Nucleus accumbens (tissue), 56 donors: ENCODE measurements at places on chromosomes 16 and 17.

- DNase-seq, result no peak
These were observed 8.4 kb upstream of the SLC47A2 start for GRCh38 chr17:19724501-19725420.

GRCh38 chr17:41689497-41690299, 1.0 kb downstream of the EIF1 start:
- DNase-seq, result no peak

GRCh38 chr17:4267402-4267801, 3.6 kb upstream of the ANKFY1 start:
- no peak for DNase-seq

DNA sequence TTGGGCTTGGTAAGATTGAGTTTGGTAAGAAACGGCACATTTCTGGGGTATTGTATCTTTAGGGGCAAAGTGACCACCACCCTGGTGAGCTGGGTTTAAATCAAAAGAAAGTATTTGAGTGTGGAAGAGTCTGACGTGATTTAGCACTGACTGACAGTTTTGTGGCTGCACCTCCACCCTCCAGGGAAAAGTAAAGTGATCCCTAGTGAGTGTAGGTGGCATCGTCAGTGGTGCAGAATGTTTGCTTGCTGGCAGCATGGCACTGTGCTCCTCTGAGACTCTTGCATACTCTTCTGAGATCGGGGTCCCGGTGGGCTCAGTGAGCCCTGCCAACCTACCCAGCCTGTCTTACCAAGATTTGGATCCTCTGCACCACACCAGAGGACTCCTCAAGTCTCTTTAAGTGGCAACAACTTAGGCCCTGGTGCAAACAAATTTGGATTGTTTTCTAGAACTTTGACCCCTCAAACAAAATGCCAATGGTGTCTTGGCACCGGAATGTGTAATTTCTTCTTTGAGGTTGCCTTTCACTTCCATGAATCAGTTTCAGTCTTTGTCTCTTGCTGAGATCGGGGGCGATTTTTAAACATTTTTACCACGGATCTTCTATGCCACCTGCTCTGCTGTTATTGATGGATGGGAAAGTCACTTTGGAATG, 2.8 kb downstream of the PRKCB start:
- no peak for DNase-seq

GRCh38 chr16:14462811-14463210, 167.2 kb downstream of the PARN start:
- DNase-seq, result no peak

- DNase-seq, result no peak
These were observed 130.3 kb downstream of the ZNF778 start for GRCh38 chr16:89347807-89348206.

- no peak for DNase-seq
These were observed 12.0 kb downstream of the CORO7 start for GRCh38 chr16:4404247-4404966.

GRCh38 chr16:69727916-69728270, 1.5 kb upstream of the NQO1 start:
- DNase-seq, result peak; percentile 17

DNA sequence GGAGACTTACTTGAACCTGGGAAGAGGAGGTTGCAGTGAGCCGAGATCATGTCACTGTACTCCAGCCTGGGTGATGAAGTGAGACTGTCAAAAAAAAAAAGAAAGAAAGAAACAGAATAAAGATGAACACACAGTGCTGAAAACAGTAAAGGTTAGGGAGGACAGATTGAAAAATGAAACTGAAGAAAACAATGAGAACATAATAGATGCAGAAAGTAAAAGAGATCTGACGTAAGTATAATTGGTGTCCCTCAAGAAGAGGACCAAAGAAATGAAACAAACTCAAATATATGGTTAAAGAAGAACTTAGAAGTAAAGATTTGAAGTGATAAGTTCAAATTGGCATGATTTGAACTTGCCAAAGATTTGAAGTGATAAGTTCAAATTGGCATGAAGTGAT, 7.1 kb downstream of the DCAF7 start:
- DNase-seq, result no peak

- peak; percentile 3 for DNase-seq
These were observed 90.6 kb upstream of the CDH5 start for GRCh38 chr16:66275775-66276428.

GRCh38 chr16:81221731-81222130, 16.8 kb upstream of the BCO1 start:
- no peak for DNase-seq

GRCh38 chr16:78705694-78706093, 606.2 kb downstream of the WWOX start:
- DNase-seq, result no peak

DNA sequence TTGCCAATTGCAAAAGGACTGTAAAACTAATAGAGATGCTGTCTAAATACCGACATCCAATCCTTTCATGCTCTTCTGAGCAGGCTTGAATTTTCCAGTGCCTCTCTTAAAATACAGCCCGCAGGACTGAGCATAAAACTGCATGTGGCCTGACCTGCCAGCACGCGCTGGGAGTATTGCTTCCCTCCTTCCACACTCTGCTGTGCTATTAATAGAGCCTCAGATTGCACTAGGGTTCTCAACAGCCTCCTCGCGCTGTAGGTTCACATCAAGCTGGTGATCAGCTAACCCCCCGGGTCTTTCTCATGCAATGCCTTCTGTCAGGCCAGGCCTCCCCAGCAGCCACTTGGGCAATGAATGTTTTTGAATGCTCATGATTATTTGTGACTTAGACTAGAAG, 14.2 kb upstream of the MSI2 start:
- no peak for DNase-seq

DNA sequence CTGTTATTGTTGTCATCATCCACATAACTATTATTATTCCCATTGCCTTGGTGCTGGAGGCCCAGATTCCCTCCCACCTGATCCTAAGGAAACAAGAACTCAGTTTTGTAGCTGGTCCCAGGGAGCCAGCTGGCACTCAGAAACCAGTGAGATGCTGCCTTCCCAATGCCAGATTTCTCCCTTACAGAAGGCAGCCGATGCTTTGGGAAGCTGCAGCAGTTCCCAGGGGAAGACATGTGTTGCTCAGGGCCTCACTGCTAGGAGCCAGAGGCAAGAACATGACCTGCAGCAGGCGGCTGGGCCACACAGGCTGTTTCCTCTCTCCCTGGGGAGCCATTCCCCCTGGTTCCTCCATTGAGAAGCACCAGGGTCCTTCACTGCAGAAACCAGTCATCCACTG, 59.9 kb upstream of the GRIN2A start:
- no peak for DNase-seq

DNA sequence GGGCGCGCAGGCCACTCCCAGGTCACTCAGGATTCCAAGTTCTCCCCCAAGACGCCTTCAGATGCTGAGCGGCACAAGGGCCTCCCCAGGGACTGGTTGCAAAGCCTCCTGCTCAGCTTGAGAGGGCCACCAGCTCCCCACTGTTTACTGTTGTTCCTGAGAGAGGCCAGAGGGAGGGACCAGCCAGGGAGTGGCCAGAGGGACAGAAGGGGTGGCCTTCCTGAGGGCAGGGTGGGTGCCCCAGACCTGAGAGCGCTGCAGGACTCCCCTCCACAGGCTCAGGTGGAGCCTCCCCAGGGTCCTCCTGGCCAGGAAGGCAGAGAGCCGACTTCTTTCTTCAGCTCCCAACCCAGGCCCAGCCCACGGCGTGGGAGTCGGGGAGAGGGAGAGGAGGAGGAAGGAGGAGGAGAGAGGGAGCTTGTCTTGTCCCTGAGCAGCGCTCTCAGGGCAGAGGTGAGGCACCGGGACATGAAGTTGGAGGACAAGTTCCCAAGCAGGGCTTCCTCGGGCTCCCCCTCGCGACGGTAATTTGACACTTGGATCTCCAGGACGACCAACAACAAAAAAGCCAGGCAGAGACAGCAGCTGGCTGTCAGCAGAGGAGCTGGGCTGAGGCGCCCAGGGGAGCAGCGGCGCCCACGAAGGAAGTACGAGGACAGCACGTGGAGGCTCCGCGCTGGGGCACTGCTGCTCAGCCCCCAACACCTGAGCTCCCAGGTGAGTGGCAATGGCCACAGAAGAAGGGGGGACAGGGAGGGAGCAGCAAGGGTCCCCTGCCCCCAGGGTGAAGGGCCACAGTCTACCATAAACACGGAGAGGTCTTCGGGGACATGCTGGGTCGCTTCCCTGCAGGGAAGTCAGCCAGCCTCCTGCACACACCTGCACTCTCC, 497 bp downstream of the SMIM5 start:
- peak; percentile 64 for DNase-seq

DNA sequence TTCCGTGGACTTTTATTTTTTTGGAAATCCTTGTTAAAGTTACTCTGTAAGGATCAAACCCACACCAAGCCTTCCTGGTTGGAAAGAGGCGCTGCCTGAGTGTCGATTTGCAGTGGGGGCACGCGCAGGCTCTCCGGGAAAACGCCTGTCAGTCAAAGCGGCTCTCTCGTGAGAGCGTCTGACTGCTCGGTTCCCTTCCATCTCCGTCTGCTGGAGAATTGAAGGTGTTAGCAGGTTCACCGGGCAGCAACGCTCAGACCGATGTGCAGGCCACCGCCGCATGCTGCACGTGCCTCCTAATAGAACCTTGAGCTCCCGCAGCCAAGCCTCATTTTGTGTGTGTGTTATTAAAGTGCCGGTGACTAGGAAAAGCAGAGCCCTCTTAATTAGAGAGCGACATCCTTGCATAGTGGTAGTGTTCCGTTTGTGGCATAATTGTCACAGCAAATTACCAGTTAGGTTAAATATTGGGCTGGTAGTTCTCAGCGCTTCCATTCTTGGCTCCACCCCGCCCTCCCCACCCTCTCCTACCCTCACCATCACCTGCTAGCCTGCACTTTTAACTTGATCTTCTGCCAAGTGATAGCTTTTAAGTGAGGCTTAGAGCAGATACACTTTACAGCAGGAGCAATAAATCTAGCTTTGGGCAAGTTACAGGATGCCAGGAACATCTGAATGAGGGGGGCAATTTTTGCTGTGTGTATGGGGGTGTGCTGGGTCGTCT, 75.5 kb downstream of the RPA1 start:
- DNase-seq, result peak; percentile 22

GRCh38 chr16:3274490-3274889, 8.8 kb upstream of the ZNF263 start:
- no peak for DNase-seq

DNA sequence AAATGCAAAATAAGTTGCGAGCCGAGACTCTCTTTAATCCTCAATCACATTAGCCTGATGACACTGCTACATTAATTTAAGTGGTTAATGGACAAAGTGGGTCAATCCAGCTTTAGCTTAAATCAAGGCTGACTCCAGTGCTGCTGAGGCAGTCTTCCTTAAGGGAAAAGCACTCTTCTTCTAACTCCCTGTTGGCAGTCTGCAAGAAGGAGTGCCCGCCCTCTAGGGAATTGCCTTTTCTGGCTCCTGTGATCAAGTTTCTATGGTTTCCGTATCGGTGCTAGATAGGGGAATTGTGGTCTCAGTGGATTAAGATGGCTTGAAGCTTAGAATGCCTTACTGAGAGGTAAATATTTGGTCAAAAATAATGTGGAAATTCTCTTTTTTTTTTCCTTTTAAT, 41.0 kb downstream of the HS3ST3B1 start:
- no peak for DNase-seq

DNA sequence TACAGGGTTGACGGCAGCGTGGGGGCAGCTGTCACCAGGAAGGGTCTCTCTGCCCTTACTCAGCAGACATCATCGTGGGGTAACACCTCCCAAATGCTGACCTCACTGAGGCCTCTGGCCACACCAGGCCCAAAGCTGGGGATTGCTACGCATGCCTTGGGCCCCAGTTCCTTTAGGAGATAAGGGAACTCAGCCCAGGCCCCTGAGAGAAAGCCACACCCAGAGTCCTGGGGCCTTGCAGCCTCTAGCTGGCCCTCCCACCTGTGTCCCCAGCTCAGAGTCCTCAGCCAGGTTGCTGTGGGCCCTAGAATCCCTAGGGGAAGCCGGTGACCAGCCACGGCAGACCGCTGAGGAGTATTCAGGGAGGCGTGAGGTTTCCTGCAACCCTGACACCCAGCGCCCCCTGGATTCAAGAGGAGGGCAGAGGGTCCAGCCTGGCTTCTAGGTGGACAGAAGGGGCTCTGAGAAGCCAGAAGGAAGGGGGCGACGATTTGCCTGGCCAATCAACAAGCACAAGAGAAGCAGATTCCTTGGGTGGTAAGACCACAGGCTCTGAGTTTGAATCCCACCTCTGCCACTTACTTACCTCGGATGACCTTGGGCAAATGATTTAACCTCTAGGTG, 10.3 kb upstream of the GINS2 start:
- no peak for DNase-seq

- no peak for DNase-seq
These were observed 51.8 kb upstream of the AKAP1 start for GRCh38 chr17:57033296-57033695.

DNA sequence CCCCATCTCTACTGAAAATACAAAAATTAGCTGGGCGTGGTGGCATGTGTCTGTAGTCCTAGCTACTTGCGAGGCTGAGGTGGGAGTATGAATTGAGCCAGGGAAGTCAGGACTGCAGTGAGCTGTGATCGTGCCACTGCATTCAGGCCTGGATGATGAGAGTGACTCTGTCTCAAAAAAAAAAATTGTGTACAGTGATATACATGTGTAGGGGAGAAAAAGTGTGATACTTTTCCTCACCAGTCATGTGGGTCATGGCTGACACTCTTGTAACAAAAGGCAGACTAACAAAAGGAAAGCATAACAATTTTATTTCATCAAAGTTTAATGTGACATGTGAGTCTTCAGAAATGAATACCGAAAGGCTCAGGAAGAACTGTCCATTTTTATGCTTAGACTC, 2.0 kb upstream of the ABCC12 start:
- no peak for DNase-seq

- no peak for DNase-seq
These were observed 394.1 kb downstream of the WWOX start for GRCh38 chr16:78493573-78493972.

DNA sequence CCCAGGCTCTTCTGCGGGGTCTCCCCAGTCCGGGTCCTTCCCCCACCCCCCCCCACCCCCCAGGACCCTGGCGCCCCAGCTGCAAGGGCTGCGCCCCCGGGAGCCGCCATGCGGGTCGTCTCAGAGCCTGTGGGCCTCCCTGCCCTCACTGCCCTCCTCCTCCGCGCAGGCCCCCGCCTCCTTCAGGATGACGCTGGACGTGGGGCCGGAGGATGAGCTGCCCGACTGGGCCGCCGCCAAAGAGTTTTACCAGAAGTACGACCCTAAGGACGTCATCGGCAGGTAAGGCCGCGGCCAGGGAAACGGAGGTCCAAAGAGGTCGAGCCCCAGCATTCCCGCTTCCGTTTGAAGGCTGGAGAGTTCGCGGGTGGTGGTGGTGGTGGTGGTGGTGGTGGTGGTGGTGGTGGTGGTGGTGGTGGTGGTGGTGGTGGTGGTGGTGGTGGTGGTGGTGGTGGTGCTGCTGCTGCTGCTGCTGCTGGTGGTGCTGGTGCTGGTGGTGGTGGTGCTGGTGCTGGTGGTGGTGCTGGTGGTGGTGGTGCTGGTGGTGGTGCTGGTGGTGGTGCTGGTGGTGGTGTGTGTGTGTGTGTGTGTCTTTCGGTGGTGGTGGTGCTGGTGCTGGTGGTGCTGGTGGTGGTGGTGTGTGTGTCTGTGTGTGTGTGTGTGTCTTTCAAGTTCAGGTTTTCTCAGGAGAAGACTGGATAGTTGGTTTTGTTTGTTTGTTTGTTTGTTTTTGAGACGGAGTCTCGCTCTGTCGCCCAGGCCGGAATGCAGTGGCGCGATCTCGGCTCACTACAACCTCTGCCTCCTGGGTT, 615 bp downstream of the PHKG2 start:
- no peak for DNase-seq

GRCh38 chr16:17469011-17469740, 1.6 kb downstream of the XYLT1 start:
- DNase-seq, result no peak
